ENCODE measurements at places on chromosomes 3 and 15.

DNA sequence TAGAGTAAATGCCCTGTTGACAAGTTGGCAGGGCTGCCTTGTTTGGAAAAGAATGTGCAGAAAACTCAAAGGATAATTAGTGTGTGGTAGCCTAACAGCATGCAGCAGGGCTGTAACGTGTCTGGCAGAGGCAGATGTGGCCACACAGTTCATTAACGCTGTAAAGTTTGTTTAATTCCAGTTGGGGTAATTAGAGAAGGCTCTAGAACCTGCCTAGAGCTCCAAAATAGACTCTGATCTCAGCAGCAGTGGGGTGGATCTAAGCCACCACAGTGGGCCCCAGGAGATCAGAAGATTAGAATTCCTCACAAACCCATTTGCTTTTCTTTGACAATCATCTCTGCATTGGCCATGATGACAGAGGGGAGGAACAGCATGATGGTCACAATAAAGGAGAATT is 65.1 kb upstream of the LEKR1 start:
- DNase-seq, result no peak

DNA sequence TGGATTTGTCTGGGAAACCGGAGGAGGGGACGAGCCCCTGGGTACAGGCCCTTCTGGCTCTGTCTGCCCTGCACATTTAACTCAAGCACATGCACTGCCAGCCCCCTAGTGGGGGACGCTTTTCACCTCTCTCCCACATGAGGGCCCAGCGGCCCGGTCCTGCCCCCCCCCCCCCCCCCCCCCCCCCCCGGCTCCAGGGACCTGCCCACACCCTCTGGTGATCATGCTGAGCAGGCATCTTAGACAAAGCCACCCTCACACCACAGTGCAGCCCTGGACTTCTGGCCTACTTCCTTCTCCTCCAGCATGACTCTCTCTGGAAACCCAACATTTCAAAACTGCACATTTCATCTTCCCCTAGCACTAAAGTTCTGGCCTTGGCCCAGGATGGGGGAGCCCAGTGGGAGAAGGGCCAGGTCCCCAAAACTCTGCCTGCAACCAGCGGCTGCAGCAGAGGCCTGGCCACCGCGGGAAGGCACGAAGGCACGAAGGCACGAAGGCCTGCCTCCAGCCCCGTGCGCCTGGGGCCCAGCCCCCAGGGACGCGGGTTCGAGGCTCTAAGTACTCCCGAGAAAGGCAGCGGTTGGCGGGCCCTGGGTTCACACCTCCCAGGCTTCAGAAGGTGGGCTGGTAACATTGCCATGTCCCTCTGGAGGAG is 14.1 kb downstream of the KLF15 start:
- no peak for DNase-seq

DNA sequence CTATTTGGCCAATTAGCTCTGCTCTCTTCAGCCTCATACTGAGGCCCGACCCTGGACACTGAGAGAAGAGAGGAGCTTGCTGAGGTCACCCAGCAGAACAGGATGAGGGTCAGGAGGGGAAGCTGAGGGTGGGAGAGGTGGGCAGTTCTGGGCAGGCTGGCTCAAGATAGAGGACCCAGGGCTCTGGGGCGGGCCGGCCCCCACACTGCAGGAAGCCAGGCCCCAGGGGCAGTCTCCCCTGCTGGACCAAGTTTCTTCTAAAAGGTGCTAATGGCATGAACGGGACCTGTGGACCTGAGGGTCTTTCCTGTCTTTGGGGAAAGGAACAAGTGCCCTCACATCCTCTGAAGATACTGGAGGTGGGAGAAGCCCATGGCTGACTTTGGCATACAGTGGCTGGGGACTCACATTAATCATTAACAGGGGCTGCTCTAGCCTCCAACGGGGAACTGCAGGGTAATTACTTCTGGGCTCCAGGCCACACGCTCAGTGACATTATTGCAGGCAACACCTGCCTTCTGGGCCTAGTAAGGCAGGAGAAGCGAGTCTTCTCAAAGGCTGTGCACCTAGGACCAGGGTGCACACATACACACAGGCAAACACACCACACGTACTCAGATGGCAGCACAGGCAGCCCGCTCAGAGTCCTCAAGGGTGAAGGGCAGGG is 10.6 kb downstream of the HCN4 start:
- DNase-seq, result no peak

- no peak for DNase-seq
These were observed 6.7 kb downstream of the LYZL4 start for GRCh38 chr3:42403737-42404136.

DNA sequence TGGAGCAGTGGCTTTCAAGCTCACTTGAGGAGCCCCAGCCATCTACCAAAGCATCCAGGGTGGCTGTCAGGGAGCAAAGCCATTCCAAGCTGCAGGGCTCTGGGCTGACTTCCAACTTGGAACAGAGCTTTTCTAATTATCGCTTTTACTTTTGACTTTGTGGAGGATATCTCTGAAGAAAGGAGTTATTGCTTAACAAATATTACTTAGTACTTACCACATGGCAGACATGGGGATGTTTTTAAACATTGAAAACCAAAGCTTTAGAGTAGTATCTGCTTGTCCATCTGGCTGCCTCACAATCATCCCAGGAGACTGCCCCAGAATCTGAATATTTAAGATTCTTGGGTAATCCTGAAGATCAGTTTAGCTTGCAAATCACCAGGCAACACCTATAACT is 8.9 kb downstream of the TAGLN3 start:
- no peak for DNase-seq

Measured in bone marrow (tissue), 2 donors.